ENCODE measurements at places on chromosomes 6 and 20. TPM values are rescaled to one million over a fixed set of nuclear protein-coding genes. Genes with fewer than 3 reads are reported as not detected.

Gene ARMC2
- 8.4 TPM for total RNA-seq

- no peaks in the 10 kb centered on the region for H3K4me1 ChIP-seq
- no peaks in the 10 kb centered on the region for H3K36me3 ChIP-seq
- H3K27ac ChIP-seq = no peak overlapping the region
- no peak overlapping the region for H3K4me3 ChIP-seq
- no peaks in the 10 kb centered on the region for H3K27me3 ChIP-seq
- DNase-seq = no peak
These were observed 158.2 kb downstream of the ZMYND8 start for GRCh38 chr20:47198254-47198671.

Gene TRIM31
- total RNA-seq = 0.32 TPM

- H3K27me3 ChIP-seq = no peaks in the 10 kb centered on the region
- DNase-seq = no peak
- H3K36me3 ChIP-seq = no peaks in the 10 kb centered on the region
- H3K27ac ChIP-seq = no peak overlapping the region
These were observed 48.7 kb upstream of the SRSF6 start for GRCh38 chr20:43408848-43409576.

DNA sequence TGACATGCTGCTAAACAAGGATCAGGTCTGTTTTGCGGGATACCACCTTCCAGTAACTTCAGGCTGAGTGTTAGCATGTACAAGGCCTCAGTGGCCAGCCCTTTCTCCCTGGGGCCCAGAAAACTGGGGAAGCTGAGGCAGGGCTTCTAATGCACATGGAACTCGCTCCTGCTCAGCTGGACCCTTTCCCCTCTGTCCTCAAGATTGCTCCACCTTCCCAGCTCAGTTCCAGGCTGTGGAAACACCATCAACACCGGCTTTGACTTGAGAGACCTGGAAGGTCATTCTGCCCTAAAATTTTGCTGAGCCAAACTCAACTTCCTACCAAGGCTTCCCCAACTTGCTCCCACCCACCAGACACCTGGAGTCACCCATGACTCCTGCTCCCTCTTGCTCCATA lies 4.2 kb upstream of the BLCAP start:
- no peak overlapping the region for H3K27ac ChIP-seq
- no peak overlapping the region for H3K4me3 ChIP-seq
- no peaks in the 10 kb centered on the region for H3K4me1 ChIP-seq
- no peak for DNase-seq

DNA sequence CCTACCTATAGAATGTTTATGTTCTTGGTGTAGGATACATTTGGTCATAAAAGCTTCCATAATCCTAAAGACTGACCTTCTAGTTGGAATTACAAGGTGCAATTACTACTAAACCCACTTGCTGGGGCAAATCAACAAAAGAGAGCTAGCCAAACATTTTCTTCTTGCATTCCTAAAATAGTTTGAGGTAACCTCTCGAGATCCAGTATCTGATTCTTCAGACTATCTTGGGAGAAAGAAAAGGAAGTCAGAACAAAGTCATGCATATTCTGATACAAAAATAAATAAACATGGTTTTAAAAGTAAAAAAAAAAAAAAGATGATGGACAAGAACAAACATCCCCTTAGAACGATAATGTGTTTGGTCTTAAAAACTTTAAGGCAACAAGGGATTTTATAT lies 294.2 kb upstream of the RSPO3 start:
- no peaks in the 10 kb centered on the region for H3K36me3 ChIP-seq

- H3K4me1 ChIP-seq = no peaks in the 10 kb centered on the region
- no peak overlapping the region for H3K27ac ChIP-seq
- no peak for DNase-seq
- H3K4me3 ChIP-seq = no peak overlapping the region
- peaks cover 5% of the 10 kb centered on the region for H3K36me3 ChIP-seq
These were observed 28.1 kb downstream of the NFYA start for GRCh38 chr6:41100871-41101287.

- no peak overlapping the region for H3K4me3 ChIP-seq
- peaks cover 34% of the 10 kb centered on the region for H3K27me3 ChIP-seq
- no peaks in the 10 kb centered on the region for H3K4me1 ChIP-seq
- no peaks in the 10 kb centered on the region for H3K36me3 ChIP-seq
These were observed 26.8 kb downstream of the BHLHE23 start for GRCh38 chr20:62979876-62980373.

Gene GABRR1
- not detected for total RNA-seq

Gene ABHD16B
- 1.6 TPM for total RNA-seq

GRCh38 chr20:58256842-58257241 lies 28.4 kb upstream of the ANKRD60 start:
- no peak overlapping the region for H3K27ac ChIP-seq
- H3K4me1 ChIP-seq = no peaks in the 10 kb centered on the region
- DNase-seq = no peak
- H3K27me3 ChIP-seq = no peaks in the 10 kb centered on the region

DNA sequence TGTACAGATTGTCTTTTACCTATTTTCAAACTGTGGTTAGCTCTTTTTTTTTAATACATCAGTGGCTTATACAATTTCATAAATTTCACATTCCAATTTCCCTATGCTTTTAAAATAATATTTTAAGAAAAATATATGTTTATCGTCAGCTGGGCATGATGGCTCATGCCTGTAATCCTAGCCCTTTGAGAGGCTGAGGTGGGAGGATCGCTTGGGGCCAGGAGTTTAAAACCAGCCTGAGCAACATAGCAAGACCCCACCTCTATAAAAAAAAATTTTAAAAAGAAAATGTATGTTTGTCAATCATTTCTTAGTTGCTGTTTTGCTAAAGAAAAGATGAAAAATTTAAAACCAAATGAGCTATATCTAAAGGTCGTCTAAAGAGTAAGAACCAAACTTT lies 3.4 kb downstream of the GJA1 start:
- peak overlapping the region; percentile 80 for H3K27ac ChIP-seq
- no peaks in the 10 kb centered on the region for H3K36me3 ChIP-seq
- H3K4me1 ChIP-seq = no peaks in the 10 kb centered on the region
- no peak for DNase-seq

DNA sequence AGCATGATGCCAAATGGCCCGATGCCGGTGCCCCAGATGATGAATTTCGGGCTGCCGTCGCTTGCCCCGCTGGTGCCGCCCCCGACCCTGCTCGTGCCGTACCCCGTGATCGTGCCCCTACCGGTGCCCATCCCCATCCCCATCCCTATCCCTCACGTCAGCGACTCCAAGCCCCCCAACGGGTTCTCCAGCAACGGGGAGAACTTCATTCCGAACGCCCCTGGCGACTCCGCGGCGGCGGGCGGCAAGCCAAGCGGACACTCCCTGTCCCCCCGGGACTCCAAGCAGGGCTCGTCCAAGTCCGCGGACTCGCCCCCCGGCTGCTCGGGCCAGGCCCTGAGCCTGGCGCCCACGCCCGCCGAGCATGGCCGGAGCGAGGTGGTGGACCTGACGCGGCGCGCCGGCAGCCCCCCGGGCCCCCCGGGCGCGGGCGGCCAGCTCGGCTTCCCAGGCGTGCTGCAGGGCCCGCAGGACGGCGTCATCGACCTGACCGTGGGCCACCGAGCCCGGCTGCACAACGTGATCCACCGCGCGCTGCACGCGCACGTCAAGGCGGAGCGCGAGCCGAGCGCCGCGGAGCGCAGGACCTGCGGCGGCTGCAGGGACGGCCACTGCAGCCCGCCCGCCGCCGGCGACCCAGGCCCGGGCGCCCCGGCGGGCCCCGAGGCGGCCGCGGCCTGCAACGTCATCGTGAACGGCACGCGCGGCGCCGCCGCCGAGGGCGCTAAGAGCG lies 144.6 kb downstream of the SOBP start:
- no peaks in the 10 kb centered on the region for H3K4me1 ChIP-seq
- no peaks in the 10 kb centered on the region for H3K36me3 ChIP-seq
- H3K27me3 ChIP-seq = no peaks in the 10 kb centered on the region
- no peak overlapping the region for H3K27ac ChIP-seq
- no peak for DNase-seq
- no peak overlapping the region for H3K4me3 ChIP-seq

DNA sequence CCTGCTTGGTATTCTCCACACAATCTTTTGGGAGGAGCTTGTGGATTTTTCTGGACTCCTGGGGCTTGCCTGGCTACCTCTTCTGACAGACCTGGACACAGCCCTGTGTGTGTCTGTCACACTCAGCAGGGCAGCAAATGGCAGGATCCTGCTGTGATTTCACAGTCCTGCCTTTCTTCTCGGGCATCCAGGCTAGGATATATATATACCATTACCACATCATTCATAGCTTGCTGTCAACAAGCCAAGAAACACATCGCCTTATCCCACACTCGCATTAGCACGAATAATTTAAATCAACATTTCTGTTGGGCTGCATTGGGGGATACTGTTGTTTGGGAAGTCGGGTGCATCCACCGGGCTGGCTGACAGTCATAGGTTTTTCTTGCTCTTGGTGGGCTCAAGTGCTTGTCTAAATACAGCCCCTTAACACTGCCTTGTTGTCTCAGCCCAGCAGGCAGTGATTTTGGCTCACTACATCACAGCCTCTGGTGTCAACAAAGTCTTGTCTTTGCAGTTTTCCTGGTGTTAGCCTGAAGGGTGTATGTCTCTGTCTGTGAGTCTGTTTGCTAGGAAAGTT lies 154.9 kb upstream of the FERMT1 start:
- H3K27me3 ChIP-seq = no peaks in the 10 kb centered on the region
- no peaks in the 10 kb centered on the region for H3K36me3 ChIP-seq
- no peaks in the 10 kb centered on the region for H3K4me1 ChIP-seq
- H3K27ac ChIP-seq = no peak overlapping the region
- H3K4me3 ChIP-seq = no peak overlapping the region

- no peaks in the 10 kb centered on the region for H3K36me3 ChIP-seq
- no peak for DNase-seq
- H3K4me3 ChIP-seq = no peak overlapping the region
- no peak overlapping the region for H3K27ac ChIP-seq
- H3K27me3 ChIP-seq = no peaks in the 10 kb centered on the region
These were observed 96.3 kb downstream of the ASXL1 start for GRCh38 chr20:32454164-32455145.

- no peaks in the 10 kb centered on the region for H3K27me3 ChIP-seq
- no peaks in the 10 kb centered on the region for H3K4me1 ChIP-seq
- no peak for DNase-seq
- H3K36me3 ChIP-seq = no peaks in the 10 kb centered on the region
- H3K27ac ChIP-seq = no peak overlapping the region
These were observed 732.2 kb downstream of the HDGFL1 start for GRCh38 chr6:23301556-23301955.

DNA sequence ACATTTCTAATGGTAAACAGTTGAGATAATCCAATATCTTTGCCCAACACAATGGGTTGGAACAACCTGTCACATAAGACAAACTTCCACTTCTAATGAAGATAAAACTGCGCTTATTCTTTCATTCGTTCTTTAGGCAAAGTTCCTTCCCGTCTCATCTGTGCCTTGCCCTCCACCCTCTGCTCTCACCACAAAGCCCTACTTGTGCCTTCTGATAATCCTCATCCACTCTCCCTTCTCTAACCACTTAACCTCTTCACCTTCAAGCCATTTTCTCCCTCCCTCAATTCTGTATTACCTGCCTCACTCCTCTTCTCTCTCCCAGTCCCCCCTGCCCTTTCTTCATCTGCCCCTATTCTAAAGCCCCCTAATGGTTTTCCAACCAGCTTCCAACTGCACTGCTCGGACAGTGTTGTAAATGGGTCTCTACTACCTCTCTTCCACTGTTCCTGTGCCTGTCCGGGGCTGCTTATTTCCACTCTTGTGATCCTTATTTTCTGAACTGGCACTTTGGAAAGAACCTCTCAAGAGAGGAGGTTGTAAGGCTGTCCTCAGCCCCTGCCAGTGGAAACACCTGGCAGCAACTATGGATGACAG lies 62.9 kb upstream of the MYB start:
- no peaks in the 10 kb centered on the region for H3K27me3 ChIP-seq
- no peak for DNase-seq
- H3K36me3 ChIP-seq = no peaks in the 10 kb centered on the region
- H3K27ac ChIP-seq = no peak overlapping the region

Gene LAMA2
- total RNA-seq = 10.1 TPM

Gene HLA-DMB
- 15.2 TPM for total RNA-seq

- H3K4me3 ChIP-seq = no peak overlapping the region
- no peak overlapping the region for H3K27ac ChIP-seq
- H3K4me1 ChIP-seq = no peaks in the 10 kb centered on the region
- no peaks in the 10 kb centered on the region for H3K36me3 ChIP-seq
These were observed 158.3 kb upstream of the EEF1E1 start for GRCh38 chr6:8260610-8261009.

- no peaks in the 10 kb centered on the region for H3K36me3 ChIP-seq
- H3K27ac ChIP-seq = no peak overlapping the region
- no peaks in the 10 kb centered on the region for H3K4me1 ChIP-seq
- no peak for DNase-seq
- H3K4me3 ChIP-seq = no peak overlapping the region
These were observed 79.6 kb upstream of the EPB41L1 start for GRCh38 chr20:36074983-36075382.

DNA sequence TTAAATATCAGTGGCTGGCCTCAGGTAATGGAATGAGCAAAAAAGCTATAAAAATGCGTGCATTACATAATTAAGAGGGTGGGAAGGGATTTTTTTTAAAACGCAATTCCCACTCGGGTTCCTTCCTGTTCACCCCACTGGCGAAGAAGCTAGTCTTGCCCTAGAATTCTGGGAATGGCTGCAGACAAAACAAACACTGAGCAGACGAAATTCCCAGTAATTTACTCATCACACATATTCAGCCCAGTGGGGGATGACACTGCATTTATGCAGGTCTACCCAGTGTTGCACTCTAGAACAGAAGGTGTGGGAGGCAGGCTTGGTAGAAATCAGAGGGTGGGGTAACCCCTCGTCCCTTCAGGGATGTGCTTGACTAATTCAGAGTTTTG lies 2695.0 kb upstream of the DEFB115 start:
- no peaks in the 10 kb centered on the region for H3K27me3 ChIP-seq
- no peak overlapping the region for H3K27ac ChIP-seq
- H3K36me3 ChIP-seq = no peaks in the 10 kb centered on the region
- no peak for DNase-seq
- no peaks in the 10 kb centered on the region for H3K4me1 ChIP-seq

DNA sequence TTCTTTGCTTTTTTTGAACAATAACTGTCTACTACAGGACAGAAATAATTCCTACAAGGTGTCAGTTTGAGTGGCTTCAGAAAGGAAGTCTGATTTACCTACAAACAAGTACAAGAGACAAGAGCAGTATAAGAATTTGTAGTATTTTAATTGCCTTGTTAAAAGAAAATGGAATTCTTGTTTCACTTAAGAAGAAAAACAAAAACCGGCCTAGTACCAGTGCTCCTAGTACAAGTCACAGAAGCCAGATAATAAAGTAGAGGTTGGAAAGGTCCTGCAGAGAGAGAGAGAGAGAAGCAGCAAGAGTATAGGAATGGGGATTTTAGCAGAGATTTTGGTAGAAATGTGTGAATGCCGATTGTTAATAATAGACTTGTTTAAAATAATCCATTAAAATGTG lies 6.4 kb downstream of the TAB2 start:
- H3K27ac ChIP-seq = peak overlapping the region; percentile 26
- no peaks in the 10 kb centered on the region for H3K27me3 ChIP-seq
- H3K36me3 ChIP-seq = no peaks in the 10 kb centered on the region
- no peak for DNase-seq
- H3K4me3 ChIP-seq = no peak overlapping the region
- H3K4me1 ChIP-seq = peaks cover 14% of the 10 kb centered on the region

- H3K4me3 ChIP-seq = no peak overlapping the region
- no peak for DNase-seq
- H3K4me1 ChIP-seq = no peaks in the 10 kb centered on the region
- H3K27me3 ChIP-seq = no peaks in the 10 kb centered on the region
These were observed 6.2 kb downstream of the SAPCD1 start for GRCh38 chr6:31768363-31769257.

Gene MTHFD1L
- 18.7 TPM for total RNA-seq

- H3K27ac ChIP-seq = no peak overlapping the region
- H3K27me3 ChIP-seq = no peaks in the 10 kb centered on the region
- no peak for DNase-seq
- H3K4me3 ChIP-seq = no peak overlapping the region
- no peaks in the 10 kb centered on the region for H3K36me3 ChIP-seq
These were observed 2.4 kb upstream of the SALL4 start for GRCh38 chr20:51804754-51805153.
